Stimulated activated CD8-positive, alpha-beta memory T cell treated with anti-CD3 and anti-CD28 coated beads, Interleukin-2, amount 100 ng/mL, for 48 hours (primary cell): ENCODE measurements at places on chromosomes 5 and 9.

DNA sequence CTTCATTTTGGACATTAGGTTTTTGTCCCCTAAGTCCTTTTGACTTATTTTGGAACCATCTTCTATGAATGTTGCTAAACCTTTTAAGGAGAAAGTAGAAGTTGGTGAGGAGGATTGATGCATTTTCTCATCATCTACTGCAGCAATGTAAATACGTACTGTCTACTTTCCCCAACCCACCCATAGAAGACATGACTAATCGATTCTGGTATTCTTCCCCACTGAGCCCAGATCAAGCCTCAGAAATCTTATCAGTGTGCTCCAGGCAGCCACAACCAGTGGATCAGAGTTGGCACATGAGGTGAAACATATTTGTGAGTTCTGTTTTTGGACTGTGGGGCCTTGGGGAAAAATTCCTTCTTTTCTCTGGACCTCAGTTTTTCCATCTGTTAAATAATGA lies 57.7 kb downstream of the FGF18 start:
- DNase-seq, result no peak

DNA sequence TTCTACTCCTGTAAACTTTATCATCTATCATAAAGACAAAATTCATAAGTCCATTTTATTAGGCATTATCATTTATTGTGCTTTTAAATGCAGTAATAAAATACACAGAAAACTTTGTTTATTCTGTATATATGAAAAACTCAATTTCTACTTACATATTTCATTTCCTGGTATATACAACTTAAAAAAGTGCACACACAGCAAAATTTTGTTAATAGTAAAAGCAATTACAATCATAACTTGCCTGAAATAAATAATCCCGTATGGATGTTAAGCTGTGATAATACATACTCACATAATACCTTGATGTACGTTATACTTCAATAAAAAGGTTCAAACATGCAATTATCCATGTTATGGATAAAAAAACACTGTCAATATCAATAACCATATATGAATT lies 19.2 kb downstream of the ELL2 start:
- no peak for DNase-seq

GRCh38 chr5:171647043-171647903 lies 138.3 kb upstream of the SMIM23 start:
- no peak for DNase-seq

DNA sequence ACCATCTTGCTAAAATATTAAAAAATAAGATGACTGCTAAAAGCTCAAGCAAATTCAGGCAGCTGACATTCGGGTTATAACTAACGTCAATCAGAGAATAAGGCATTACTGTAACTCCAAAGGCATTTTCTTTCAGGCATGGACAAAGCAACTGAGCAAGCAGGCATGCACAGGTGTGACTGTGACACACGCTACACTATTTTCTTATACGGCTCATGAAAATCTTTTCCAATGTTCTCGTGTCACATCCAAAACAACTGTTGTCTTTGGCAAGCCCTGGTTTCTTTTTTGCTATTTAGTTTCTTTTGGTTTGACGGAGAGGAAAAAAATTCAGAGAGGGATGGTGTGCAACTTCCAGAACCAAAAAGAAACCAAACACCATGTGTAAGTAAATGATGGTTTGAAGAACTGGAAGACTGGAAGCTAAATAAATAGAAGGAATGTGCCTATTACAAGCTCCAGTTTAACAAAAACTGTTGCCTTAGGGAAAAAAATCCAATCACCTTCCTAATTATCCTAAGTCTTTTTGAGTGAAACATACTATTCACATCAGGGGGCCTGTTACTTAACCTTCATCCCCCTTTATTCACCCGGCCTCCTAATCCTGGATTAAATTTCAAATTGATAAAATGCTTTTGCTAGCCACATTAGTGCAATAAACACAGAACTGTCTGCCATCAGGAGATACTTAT lies 277.6 kb downstream of the PSAT1 start:
- no peak for DNase-seq

DNA sequence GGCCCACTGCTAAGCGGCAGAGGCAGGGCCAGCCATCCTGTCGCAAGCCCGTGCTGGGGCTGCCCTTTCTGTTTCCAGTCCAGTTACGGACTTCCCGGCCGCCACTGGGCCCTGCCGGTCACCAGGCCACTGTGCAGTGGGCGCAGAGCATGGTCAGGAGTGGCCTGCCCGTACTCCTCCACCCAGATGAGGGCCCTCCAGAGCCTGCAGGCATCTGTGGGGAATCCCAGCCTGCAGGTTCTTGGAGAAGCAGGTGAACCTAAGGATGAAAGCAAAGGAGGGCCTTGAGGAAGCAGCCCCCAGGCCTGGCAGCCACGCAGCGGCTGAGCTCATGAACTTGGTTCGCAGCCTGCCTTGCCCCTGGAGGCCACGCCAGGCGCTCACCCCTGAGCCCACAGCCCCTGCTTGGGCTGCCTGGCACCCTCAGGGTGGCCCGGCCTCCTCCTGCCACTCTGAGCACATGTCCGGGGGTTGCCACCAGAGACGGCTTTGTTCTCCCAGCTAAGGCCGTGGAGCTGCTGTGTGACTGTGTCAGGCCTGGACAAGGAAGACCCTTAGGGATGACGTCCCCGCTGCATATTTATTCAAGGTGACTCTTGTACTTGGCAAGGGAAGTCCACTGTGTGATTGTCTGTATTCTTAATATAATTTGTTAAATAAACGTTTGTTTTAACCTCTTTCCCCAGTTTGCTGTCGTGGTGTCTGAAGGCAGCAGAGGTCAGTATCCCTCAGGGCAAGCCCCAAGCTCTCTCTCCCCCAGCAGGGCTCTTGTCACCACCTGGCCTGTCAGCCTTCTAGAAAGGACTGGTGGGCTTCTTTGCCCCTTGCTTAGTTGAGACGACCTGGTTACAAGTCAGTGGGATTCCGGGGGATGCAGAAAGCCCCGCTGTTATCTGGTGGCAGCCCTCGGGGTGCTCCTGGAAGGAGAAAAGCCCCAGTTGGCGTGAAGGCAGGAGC lies 107.1 kb upstream of the LMX1B start:
- no peak for DNase-seq

- no peak for DNase-seq
These were observed 2.5 kb upstream of the CLTA start for GRCh38 chr9:36188212-36188611.

GRCh38 chr5:156367597-156367996 lies 40.6 kb downstream of the SGCD start:
- DNase-seq, result no peak

DNA sequence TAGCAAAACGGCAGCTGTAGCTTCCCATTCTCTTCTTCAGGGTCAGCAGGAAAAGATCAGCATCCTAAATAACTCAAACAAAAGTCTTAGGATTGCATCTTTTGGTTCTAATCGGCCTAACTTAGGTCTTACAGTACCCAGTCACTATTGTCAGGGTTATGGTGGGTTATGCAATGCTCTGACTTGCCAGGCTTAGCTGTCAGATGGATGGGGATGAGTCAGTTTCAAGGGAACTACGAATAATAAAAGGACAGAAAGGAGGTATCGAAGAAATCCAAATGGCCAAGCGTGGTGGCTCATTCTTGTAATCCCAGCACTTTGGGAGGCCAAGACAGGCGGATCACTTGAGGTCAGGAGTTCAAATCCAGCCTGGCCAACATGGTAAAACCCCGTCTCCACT lies 46.5 kb downstream of the PPP1R2B start:
- DNase-seq, result no peak

GRCh38 chr5:151862811-151863472 lies 61.7 kb downstream of the GLRA1 start:
- DNase-seq, result no peak

GRCh38 chr9:30065888-30066287 lies 2318.6 kb upstream of the ACO1 start:
- DNase-seq, result no peak

DNA sequence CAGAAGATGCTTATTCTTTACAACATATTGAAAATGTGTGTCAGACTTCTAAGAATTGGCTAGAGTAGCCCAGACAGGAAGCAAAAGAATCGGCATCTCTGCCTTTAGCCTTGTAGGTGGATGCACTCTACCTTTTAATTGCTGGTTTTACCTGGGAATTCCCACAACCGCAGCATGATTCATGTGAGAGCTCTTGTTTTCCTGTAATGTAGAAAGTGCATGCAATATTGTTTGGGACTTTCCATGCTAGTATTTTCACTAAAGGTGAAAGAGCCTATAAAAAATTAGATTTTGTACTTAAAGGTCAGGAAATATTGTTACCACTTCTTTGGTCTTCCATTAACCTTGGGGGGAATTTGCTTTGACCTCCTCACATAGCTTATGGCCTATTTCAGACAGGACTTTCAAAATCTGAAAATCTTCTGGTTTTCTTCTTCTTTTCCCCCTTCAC lies 89.8 kb downstream of the NTRK2 start:
- DNase-seq, result peak; percentile 1

GRCh38 chr5:73823508-73823925 lies 197.5 kb downstream of the ARHGEF28 start:
- no peak for DNase-seq

DNA sequence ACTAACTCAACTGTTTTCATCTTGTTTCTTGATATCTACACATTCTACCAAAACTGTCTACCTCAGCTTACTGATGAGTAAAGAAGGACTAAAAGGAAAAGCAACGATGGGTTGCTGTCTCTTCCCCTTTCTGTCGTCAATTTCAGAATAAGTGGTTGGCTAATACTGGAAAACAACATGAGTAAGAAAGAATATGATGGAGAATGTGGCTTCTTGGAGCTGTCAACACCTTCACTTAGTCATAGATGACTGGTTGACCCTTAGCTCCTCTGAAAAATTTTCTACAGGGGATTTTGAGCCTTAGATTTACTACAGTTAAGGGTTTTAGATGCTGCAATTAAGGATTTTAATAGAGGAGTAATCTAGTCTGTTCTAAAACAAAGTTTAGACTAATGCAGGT lies 797.9 kb downstream of the TLE4 start:
- DNase-seq, result no peak

DNA sequence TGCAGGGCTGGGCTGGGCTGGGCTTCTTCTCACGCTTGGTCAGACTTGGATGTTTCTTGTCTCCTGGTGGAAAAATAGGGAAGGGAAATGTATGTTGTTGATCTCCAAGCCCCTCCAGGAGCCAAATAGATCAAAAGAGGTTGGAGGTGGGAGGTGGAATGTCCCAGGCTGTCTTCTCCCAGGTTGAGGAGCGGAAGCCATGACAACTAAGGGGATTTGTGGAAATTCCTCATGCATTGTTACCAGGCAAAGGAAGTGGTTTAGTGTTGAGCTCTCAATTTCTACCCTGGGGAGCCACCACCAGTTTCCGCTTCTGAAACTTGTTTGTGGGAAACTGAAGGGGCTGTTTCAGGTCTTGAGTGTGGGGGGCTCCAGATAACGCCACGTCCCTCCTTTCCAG lies 79.0 kb downstream of the SPRY4 start:
- DNase-seq, result no peak

- DNase-seq, result no peak
These were observed 241.5 kb downstream of the MAN2A1 start for GRCh38 chr5:109931049-109931780.

DNA sequence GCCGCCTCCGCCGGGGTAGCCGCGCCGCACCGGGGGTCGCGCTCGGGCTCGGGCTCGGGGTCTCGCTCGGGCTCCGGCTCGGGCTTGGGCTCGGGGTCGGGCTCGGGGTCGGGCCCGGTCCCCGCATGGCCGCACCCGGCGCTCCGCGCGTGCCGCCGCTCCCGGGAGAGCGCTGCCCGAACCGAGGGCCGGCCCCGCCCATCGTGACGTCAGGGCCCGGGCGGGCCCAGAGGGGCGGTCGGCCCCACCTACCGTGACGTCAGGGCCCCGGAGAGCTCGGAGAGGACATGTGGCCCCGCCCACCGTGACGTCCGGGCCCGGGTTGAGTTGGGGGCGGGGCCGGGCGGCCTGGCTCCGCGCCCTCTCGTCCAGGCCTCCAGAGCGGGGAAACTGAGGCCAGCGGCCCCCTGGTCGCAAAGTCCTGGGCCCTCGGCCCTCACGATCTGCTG lies at the start of gene NSMF:
Gene NSMF, minus strand, starts transcription at position 183 of the 449 bp plus-strand sequence. CDS start 232 bp downstream, outside the sequence.
- DNase-seq, result peak; percentile 94

DNA sequence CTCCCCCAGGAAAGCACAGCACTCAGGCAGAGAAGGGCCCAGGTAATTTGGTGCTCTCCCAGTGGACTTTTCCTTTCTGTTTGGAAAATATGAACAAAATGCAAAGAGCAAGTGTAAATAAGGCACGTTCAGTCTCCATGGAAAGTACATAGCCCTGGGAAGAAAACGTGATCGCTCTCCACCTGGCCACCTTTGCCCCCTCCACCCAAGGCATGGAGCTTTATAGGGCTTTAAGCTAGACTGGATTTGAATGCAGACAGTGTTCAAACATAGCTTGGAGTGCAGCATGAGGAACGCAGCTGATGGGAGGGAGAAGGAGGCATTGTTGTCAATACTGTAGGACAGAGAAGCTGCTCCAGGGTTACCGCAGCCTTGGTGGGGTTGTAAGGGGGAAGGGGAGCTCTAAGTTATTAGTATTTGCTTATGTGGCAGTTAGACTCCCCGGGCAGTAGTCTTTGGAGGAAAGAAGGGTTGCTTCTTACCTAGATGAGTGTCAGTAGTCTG lies 500.2 kb downstream of the SPOCK1 start:
- DNase-seq, result no peak

DNA sequence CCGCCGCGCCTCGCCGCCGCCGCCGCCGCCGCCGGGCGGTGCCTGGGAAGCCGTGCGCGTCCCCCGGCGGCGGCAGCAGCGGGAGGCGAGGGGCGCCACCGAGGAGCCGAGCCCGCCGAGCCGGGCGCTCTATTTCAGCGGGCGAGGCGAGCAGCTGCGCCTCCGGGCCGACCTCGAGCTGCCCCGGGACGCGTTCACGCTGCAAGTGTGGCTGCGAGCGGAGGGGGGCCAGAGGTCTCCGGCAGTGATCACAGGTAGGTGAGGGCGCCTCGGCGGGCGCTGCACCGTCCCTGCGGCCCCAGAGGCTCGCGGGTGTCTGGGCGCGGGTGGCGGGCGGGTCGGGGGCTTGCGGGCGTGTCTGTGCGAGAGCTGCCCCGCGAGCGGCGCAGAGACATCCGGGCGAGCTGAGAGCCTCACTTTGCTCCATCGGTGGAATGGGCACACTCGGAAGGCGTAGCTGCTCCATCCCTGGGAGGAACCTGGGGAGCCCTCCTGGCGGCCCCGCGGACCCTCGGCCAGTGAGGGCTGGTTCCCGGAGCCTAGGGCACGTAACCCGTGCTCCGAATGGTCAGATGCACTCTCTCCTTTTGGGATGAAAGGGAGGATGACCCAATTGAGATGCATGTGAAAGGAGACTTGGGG lies 864 bp downstream of the PAPPA start:
- DNase-seq, result no peak

GRCh38 chr9:96883922-96884321 lies 29.6 kb upstream of the ZNF782 start:
- DNase-seq, result no peak

DNA sequence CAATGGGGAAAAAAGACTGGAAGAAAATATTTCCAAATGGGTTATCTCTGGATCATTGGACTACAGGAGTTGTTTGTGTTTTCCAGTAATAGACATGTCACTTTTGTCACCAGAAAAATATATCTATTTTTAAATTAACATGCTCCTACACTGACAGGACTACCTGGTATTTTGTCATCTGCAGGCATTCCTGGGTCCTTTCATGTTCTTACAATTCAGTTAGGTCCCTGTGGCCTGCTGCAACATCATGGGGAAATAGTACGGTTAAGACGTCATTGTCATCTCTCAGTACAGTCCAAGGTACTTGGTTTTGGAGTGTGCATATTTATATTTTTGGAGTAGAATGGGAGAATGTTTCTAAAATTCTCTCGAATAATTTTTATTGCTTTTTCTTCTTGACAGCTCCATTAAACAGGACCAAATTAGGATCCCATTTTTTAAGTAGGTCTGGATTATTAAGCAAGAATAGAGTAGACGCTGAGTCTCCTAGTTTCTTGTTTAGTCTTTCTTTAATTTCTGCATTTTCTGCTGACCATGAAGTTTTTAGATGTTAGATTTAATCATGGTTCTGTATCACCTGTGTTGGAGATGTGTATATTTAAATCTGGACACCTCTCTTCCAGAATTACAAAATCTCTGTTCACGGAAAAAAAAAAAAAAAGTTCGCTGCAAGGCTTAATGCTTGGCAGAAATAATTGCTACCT lies 46.9 kb downstream of the SLC22A5 start:
- DNase-seq, result no peak
